ENCODE measurements at places on chromosomes 6 and 20.

DNA sequence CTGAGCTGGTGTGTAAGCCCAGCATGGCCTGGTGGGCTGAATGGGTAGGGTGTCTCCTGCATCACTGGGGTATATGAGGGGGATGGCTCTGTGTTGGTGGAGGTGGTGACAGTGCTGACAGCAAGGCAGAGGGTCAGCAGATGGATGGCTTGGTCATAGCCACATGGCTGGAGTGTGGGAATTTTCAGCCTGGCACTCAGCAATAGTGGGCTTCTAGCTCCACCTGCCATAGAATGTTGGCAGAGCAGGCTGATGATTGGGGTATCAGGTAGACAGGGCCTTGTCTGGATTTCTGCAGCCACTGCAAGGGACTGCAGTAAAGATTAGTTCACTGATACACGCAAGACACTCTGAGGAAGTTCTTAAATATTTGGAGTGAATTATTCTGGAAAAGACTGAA lies 137.5 kb upstream of the BACH2 start:
- DNase-seq: no peak

DNA sequence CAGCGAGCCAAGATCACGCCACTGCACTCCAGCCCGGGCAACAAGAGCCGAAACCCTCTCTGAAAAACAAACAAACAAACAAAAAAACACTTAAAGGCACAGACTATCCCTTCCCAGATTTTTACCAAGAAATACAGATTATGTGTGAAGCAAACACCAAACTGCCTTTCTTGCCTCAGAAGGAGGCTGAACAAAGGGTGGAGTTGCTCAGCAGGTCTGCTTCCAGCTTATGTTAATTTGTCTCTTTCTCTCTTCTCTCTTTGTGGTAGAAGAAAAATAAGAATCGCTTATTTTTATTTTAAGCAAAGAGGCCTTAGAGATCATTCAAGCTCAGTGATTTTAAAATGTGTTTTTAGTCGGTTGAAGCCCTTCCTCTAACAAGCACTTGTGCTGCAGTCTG lies 14.2 kb downstream of the TUBB2A start:
- DNase-seq: no peak

DNA sequence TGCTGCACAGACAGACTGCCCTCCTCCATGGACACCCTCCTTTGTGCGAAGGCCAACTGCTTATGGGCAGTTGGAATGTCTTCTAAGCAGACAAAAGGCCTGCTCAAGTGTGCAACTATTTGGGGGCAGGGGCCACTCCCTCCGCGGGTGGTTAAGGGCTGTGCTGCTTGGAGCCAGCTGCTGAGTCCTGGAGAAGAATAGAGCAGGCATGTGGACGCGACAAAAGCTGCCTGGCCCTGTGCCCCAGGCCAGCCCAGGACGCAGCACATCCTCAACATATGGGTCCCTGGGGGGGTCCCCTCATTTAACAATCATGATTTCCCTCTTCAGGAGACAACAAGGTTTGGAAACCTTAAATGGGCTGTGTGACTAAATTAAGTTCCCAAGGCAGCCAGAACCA lies 45.5 kb upstream of the ENTPD6 start:
- DNase-seq: no peak

- no peak for DNase-seq
Measured at GRCh38 chr6:33075568-33076405, at the start of gene HLA-DPB1. HLA-DPB1 (plus strand) TSS chr6:33075990; CDS start chr6:33076042, 52 bp downstream.

DNA sequence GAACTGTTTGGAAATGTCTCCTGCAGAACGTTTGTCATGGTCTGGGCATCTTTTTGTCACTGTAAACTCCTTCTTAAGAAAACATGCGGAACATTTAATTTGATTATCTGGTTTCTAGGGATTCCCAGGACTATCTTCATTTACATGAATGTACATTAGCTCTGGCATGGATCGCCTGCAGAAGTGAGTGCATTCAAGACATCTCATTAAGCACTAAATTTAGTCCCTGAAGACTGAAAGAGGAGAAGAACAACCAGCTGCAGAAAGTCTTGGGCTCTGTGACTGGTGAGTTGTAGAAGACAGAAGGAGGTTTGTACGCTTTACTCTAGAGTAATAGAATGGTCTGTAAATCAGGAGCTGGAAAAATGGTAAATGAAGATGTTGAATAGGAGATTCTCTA lies 540.7 kb downstream of the BCKDHB start:
- no peak for DNase-seq

DNA sequence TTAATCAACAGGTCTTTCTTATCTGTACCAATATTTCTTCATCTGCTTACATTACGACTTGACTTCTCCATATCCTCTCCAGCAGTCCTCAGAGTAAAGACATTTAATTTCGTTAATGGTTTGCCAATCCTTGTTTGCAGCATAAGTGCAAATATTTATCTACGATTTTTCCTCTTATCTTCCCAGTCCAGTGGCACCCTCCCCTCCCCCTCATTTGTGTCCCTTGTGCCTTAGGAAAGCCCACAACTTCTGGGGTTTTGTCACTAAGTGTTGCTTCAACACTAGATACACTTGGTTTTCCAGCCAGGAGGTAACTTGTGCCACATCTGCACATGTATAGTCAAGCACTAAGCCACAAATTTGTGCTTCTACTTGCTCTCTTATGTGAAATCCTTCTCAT lies 327.2 kb downstream of the CBLN4 start:
- DNase-seq: no peak

GRCh38 chr20:63945921-63946920 lies 10.0 kb downstream of the UCKL1 start:
- no peak for DNase-seq

DNA sequence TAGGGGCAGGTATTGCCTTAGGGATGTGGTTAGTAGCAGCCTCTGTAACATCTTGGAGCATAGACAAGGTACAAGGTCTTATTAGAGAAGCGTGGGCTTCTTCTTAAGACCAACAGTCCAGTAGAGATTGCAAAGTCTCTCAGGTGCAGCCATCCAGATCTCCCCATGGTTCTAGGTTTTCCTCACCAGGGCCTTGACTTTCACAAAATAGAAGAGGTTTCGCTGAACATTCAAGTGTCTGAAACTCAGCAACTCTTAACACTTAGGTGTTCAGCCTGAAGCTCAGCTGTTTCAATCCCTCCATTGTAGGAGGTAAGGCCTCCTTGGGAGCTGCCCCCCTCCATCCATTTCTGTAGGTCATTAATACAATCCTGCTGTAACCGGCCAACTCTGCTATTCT lies 44.4 kb downstream of the GOPC start:
- no peak for DNase-seq

DNA sequence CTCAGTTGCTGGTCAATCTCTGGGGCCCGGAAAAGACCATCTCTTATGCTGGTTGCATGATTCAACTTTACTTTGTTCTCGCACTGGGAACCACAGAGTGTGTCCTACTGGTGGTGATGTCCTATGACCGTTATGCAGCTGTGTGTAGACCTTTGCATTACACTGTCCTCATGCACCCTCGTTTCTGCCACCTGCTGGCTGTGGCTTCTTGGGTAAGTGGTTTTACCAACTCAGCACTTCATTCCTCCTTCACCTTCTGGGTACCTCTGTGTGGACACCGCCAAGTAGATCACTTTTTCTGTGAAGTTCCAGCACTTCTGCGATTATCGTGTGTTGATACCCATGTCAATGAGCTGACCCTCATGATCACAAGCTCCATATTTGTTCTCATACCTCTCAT lies 4.3 kb downstream of the OR2J3 start:
- no peak for DNase-seq

Data from stimulated activated CD4-positive, alpha-beta T cell treated with anti-CD3 and anti-CD28 coated beads, Interleukin-12 subunit alpha, Interleukin-12 subunit beta, amount 100 ng/mL, for 24 hours (primary cell).